CD4-positive, alpha-beta memory T cell (primary cell): ENCODE measurements at places on chromosomes 11 and 22. TPM values are rescaled to one million over a fixed set of nuclear protein-coding genes. Genes with fewer than 3 reads are reported as not detected.

DNA sequence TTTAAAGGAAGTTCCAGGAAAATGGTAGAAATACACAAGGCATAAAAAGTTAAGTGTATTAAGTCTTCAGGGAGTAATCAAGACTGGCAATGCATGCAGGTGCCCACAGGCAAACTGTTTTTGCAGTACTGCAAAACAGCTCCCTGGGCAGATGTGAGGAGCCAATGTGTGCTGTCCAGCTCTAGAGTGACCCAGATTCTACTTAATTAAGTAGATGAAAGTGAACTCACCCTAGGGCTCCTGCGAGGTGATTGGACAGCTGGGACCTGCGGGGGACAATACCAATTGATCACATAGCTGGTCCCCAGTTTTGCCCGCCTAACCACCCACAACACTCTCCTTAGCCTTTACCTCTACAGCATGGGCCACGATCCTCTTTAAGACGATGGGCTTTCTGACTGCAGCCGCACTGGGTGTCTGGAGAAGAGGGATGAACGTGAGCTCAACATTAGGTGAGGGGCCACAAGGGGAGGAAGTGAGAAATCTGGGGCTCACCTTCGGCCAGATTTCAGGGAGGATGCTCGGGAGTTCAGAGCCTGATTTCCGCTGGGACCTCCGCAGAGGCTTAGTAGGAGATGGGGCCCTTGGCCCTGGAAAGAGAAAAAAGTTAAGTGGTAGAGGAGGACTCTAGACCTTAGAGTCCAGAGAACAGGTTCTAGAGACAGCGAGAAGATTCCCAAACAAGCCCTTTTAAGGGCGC is 556 bp downstream of the CDCA5 start:
- H3K4me3 ChIP-seq = peak overlapping the region; percentile 74
- no peaks in the 10 kb centered on the region for H3K27me3 ChIP-seq

KRTAP5-10 gene
- polyA plus RNA-seq = not detected

MN1 gene
- not detected for polyA plus RNA-seq

GRCh38 chr11:28448186-28448585 is 340.0 kb downstream of the METTL15 start:
- H3K36me3 ChIP-seq = no peaks in the 10 kb centered on the region
- H3K27ac ChIP-seq = no peak overlapping the region
- no peak for DNase-seq
- no peak overlapping the region for H3K4me3 ChIP-seq
- no peaks in the 10 kb centered on the region for H3K4me1 ChIP-seq

DNA sequence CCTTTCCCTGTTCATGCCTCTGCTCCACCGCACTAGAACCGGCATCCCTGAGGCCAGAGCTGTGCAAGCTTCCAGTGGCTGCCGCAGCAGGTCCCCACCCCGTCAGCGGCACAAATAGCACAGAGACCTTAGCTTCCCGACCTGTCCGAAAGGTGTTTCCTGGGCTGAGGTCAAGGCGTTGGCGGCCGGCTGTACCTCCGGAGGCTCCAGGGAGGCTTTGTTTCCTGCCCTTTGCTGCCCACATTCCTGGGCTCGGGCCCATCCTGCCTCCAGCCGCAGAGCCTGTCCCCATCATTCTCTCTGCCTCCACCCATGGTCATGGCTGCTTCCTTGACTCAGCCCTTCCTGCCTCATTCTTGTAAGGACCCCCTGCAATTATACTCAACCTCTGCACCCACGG is 31.2 kb downstream of the ARHGAP8 start:
- no peak for DNase-seq
- no peak overlapping the region for H3K4me3 ChIP-seq
- H3K27me3 ChIP-seq = no peaks in the 10 kb centered on the region
- H3K27ac ChIP-seq = no peak overlapping the region
- H3K36me3 ChIP-seq = no peaks in the 10 kb centered on the region

SYT13 gene
- polyA plus RNA-seq = not detected

- H3K27me3 ChIP-seq = no peaks in the 10 kb centered on the region
- DNase-seq = no peak
- H3K4me1 ChIP-seq = no peaks in the 10 kb centered on the region
Measured at GRCh38 chr11:34508524-34508923, 5.1 kb downstream of the ELF5 start.

DNA sequence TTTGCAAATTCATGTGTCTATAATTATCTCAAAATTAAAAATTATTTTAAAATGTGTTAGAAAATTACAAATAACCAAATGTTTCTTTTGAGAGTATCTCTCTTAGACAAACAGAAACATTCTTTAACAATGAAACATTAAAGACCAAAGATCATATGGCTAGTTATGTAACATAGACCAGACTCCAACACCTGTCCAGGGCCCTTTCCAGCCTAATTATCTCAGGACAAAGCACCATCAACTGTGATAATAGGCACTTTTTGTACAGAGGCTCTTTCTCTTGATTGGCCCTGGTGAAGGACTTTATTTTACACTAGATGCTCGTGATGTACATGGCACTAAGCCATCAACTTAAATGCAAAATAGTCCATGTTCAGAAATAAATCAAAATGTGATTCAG is 5.0 kb upstream of the PLEKHA7 start:
- H3K4me1 ChIP-seq = no peaks in the 10 kb centered on the region
- H3K27me3 ChIP-seq = no peaks in the 10 kb centered on the region
- H3K27ac ChIP-seq = no peak overlapping the region
- no peak for DNase-seq

ARHGAP8 gene
- polyA plus RNA-seq = not detected

- H3K36me3 ChIP-seq = no peaks in the 10 kb centered on the region
- DNase-seq = no peak
- no peaks in the 10 kb centered on the region for H3K4me1 ChIP-seq
- no peak overlapping the region for H3K4me3 ChIP-seq
- no peaks in the 10 kb centered on the region for H3K27me3 ChIP-seq
Measured at GRCh38 chr22:19548964-19549363, 24.8 kb upstream of the CLDN5 start.

DNA sequence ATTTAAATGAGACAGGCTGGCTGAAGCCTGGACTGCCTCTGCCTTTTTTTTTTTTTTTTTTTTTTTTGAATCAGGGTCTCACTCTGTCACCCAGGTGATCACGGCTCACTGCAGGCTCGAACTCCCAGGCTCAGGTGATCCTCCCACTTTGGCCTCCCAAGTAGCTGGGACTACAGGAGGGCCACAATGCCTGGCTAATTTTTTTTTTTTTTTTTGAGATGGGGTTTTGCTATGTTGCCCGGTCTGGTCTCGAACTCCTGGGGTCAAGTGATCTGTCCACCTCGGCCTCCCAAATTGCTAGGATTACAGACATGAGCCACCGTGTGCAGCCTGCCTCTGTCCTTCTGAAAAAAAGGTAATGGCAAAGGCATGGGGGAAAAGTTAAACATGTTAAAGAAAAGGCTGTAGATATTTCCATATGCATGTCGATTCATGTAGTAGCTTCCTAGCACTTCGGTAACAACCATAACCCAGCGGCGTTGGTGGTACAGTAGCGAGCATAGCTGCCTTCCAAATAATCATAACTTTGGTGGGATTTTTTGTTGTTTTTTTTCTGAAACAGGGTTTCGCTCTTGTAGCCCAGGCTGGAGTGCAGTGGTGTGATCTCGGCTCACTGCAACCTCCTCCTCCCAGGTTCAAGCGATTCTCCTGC is 48.8 kb downstream of the MCHR1 start:
- H3K4me1 ChIP-seq = peaks cover 68% of the 10 kb centered on the region
- peak overlapping the region; percentile 30 for H3K27ac ChIP-seq
- H3K4me3 ChIP-seq = peak overlapping the region; percentile 31
- H3K27me3 ChIP-seq = no peaks in the 10 kb centered on the region
- no peak for DNase-seq

ALKBH3 gene
- 49.8 TPM for polyA plus RNA-seq

GRCh38 chr22:27241430-27242321 is 559.9 kb downstream of the MN1 start:
- no peaks in the 10 kb centered on the region for H3K4me1 ChIP-seq
- H3K36me3 ChIP-seq = no peaks in the 10 kb centered on the region
- no peak overlapping the region for H3K27ac ChIP-seq

XKR3 gene
- not detected for polyA plus RNA-seq

- no peaks in the 10 kb centered on the region for H3K27me3 ChIP-seq
- DNase-seq = no peak
- H3K36me3 ChIP-seq = no peaks in the 10 kb centered on the region
- H3K4me1 ChIP-seq = no peaks in the 10 kb centered on the region
- H3K4me3 ChIP-seq = no peak overlapping the region
Measured at GRCh38 chr22:50723991-50724390, 14.0 kb upstream of the ACR start.

DDX25 gene
- not detected for polyA plus RNA-seq

- no peaks in the 10 kb centered on the region for H3K27me3 ChIP-seq
- peaks cover 33% of the 10 kb centered on the region for H3K4me1 ChIP-seq
- DNase-seq = no peak
- no peaks in the 10 kb centered on the region for H3K36me3 ChIP-seq
Measured at GRCh38 chr11:125886997-125887372, 483 bp upstream of the HYLS1 start.

ZNRD2 gene
- polyA plus RNA-seq = 74.9 TPM

TTC36 gene
- 0.39 TPM for polyA plus RNA-seq

- no peaks in the 10 kb centered on the region for H3K27me3 ChIP-seq
- peaks cover 30% of the 10 kb centered on the region for H3K36me3 ChIP-seq
- DNase-seq = no peak
Measured at GRCh38 chr11:128705124-128705920, 11.4 kb downstream of the FLI1 start.

- DNase-seq = peak; percentile 78
- H3K4me1 ChIP-seq = peaks cover 26% of the 10 kb centered on the region
- H3K4me3 ChIP-seq = no peak overlapping the region
- no peaks in the 10 kb centered on the region for H3K27me3 ChIP-seq
- H3K27ac ChIP-seq = no peak overlapping the region
- H3K36me3 ChIP-seq = no peaks in the 10 kb centered on the region
Measured at GRCh38 chr11:727859-728748, 19.2 kb upstream of the TALDO1 start.

DNA sequence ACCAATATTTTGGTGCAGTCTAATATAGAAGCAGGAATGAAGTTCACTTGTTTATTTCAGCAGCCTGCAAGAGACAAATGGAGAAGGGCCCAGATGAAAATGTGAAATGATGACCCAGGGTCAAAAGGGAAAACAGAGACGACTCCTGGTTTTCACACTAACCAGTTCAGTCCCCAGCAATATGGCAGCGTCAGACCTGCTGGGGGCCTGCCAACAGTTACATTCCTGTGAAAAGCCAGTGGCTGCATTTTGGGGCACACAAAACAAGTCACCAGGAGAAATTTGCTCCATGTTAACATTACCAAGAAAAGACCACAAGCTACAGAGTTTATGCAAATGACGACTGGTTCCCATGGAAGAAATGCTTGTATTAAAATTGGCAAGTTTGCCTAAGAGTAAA is 80.2 kb downstream of the CCDC34 start:
- no peaks in the 10 kb centered on the region for H3K4me1 ChIP-seq
- no peaks in the 10 kb centered on the region for H3K36me3 ChIP-seq
- H3K4me3 ChIP-seq = no peak overlapping the region
- no peaks in the 10 kb centered on the region for H3K27me3 ChIP-seq
- H3K27ac ChIP-seq = no peak overlapping the region

GRCh38 chr11:69080257-69080995 is 31.7 kb downstream of the TPCN2 start:
- H3K4me1 ChIP-seq = peaks cover 22% of the 10 kb centered on the region
- peak overlapping the region; percentile 12 for H3K27ac ChIP-seq
- no peak for DNase-seq
- H3K36me3 ChIP-seq = no peaks in the 10 kb centered on the region
- no peaks in the 10 kb centered on the region for H3K27me3 ChIP-seq

- DNase-seq = no peak
- H3K27me3 ChIP-seq = no peaks in the 10 kb centered on the region
- no peak overlapping the region for H3K4me3 ChIP-seq
- H3K4me1 ChIP-seq = no peaks in the 10 kb centered on the region
Measured at GRCh38 chr11:16261836-16262644, 94.3 kb downstream of the SOX6 start.

MS4A8 gene
- not detected for polyA plus RNA-seq

GDPD4 gene
- polyA plus RNA-seq = not detected

GGTLC2 gene
- not detected for polyA plus RNA-seq

NAV2 gene
- 1.1 TPM for polyA plus RNA-seq
